ENCODE measurements at places on chromosomes 5 and 9.

DNA sequence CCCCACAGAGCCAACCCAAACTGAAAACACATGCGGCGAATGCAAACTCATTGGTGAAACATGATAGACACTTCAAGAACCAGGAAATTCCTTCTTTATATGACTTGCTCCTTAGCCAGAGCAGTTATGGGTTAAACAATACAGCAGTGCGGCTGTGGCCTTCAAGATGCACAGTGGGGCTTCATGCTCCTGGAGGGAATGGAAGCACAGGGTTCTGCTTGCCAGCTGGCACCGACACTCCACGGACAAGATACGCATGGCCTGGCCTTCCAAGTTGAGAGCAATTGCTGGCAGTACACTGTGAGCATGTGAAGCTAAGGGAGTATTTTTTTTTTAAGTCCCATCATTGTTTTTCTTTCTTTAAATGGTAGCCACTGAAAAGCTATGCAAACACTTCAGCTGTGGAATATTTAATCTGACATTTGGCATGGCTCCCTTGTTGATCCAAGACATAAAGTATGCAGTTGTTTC lies 451.6 kb upstream of the CD180 start:
- DNase-seq = peak; percentile 86

DNA sequence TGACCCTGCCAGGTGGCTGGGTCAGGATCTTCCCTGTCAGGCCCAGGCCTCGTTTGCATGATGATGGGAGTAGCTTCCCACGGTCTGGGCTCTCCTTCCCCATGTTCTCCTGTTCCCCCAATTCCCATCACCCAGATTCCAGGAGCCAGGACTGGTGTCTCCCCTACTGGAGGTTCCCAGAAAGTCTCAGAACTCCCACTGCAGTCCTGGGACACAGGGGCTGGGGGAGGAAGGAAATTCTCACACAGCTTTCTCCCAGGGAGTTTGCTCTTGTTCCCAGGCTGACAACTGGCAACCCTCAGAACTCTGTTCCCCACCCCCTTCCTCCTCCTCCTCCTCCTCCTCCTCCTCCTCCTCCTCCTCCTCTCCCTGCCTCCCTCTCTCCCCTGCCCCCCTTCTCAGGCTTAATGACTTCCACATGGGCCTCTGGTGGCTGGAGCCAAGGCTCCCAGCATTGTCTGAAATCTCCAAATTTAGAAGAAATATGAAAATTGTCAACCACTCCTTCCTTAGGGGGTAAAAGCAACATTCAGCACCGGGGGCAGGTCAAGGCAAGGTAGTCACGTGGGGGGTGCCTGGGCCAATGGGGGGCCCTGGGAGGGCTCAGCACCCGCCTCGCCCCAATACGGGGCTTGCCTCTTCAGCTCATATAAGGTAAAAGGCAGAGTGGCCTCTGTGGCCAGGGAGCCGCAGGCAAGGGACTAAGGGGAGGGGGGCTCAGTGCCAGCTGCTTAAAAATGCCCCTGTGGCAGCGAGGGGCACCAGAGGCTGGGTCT lies 27.3 kb upstream of the IL17B start:
- DNase-seq = peak; percentile 77

GRCh38 chr5:74306845-74307244 lies 333.7 kb downstream of the ENC1 start:
- DNase-seq = no peak

DNA sequence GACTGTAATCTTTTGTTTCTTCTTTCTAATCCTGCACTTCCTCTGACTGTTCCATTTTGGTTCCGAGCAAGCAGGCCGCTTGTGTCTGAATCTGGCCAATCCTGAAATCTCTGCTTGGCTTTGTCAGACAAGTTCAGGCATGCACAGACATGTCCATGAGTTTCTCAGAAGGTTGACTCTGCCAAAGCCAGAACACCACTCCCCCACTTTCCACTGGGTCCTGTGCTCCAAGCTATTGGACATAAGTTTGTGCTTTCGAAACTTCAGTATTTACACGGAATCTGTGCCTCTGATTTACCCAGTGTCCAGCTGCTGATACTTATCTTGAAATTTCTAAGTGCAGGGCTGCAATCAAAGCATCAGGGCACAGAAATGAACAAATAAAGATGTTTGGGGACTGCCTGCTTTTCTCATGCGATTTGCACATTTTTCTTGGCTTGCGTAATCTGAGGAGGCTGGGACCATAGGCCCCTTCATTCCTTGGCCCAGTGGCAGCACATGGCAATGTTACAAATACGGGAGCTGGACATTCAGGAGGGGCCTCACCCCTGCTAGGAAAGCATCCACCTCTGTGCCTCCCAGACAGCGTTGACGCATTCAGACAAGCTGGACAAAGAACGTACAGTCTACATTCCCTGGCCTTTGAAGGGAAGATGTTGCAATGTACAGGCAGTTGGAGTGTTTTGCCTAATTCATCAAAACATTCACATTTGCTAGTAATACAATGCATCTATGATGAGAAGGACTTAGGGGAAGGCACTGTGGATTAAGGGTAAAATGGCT lies 209.2 kb upstream of the PAPPA start:
- peak; percentile 64 for DNase-seq

- DNase-seq = no peak
Observed at GRCh38 chr9:80789831-80790230, 899.5 kb downstream of the TLE1 start.

DNA sequence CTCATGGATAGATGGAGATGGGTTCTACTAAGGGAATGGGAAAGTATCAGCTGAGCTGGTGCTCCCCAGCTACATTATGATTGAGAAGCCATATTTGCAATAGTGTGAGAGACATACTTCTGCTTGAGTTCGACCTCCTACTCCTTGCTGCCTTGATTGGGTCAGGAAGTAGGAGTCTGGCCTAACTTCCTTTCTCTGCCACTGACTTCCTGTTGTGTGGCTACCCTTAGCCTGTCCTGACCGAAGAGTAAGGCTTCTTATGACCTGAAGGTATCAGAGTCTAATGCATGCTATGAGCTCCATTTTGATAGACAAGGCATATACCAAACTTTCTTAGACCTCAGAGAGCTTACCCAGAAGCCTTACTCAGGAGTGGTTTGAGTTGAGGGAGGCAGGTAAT lies 53.9 kb downstream of the OSTF1 start:
- DNase-seq = no peak

- no peak for DNase-seq
Observed at GRCh38 chr9:117084221-117084620, 330.6 kb downstream of the ASTN2 start.

GRCh38 chr9:121825031-121825691 lies 173.7 kb downstream of the DAB2IP start:
- DNase-seq = no peak

- no peak for DNase-seq
Observed at GRCh38 chr5:134784241-134784920, 25.8 kb downstream of the DDX46 start.

DNA sequence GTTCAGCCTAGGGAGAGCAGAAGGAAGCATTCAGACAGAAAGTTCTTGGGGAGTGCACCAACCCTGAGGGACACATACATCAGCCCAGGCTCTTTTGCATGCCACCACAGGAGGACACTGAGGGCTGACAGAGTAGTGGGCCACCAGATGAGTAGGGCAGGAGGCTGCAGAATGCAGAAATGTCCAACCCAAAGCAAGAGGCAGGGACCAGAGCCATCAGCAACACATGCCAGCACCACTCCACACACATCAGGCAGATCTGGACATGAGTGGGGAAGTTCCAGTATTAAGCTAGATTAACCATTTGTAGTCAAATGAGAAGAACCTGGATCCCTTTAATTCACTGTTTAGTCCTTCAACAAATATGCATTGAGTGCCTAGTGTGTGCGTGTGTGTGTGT lies 35.7 kb upstream of the OTULINL start:
- no peak for DNase-seq

DNA sequence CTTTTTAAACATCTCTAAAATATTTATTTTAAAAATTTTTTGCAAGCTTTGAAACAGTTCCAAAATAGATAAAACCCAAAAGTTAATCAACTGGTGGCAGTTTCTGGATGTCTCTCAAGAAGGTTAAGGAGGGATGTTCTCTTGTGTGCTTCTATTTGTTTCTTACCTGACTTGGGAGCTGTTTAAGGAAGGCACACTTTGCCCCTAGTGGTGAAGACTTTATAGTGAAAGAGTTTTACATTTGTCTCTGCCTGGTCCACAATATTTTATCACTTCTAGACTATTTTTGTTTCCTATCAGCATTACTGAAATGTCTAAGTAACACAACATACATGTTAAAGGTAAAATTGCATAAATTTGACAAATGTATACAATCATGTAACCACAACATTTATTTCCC lies 552.8 kb downstream of the SEMA5A start:
- DNase-seq = no peak

- DNase-seq = no peak
Observed at GRCh38 chr9:136662326-136662655, 425 bp upstream of the EGFL7 start.

- no peak for DNase-seq
Observed at GRCh38 chr5:142925795-142926194, 155.6 kb downstream of the ARHGAP26 start.
